ENCODE measurements at places on chromosomes 6 and 20.

DNA sequence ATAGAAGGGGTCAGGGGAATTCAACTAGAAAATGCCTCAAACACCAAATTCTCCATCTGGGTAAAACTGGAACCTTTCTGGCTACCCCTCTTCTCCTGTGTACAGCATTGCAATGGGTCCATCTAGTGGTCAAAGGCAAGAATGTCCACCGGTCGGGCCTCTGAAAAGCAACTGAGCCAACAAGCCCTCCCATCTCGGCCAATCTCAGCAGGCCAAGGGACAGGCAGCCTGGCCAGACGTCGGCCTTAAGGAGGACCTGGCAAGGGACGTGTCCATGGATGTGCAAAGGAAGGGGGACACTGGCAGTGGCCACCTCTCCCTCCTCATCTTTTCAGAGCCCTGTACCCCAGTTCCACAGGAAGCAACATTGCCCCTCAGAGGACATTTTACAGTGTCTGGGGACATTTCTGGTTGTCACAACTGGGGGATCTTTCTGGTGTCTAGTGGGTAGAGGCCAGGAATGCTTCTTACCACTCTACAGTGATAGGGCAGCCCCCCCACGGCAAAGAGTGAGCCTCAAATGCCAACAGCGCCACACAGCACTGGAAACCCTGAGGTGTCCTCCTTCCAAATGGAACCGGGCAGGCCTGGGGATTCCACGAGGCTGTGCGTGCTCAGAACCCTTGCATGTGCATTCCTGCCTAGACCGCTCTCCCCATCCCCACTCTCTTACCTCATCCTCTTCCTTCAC lies 99.8 kb upstream of the FOXA2 start:
- DNase-seq: peak; percentile 87
- no peaks in the 10 kb centered on the region for H3K4me1 ChIP-seq
- no peaks in the 10 kb centered on the region for H3K27me3 ChIP-seq
- no peaks in the 10 kb centered on the region for H3K36me3 ChIP-seq
- H3K27ac ChIP-seq: no peak overlapping the region

GRCh38 chr6:45772886-45773495 lies 242.7 kb downstream of the CLIC5 start:
- no peaks in the 10 kb centered on the region for H3K27me3 ChIP-seq
- no peak for DNase-seq
- H3K4me3 ChIP-seq: no peak overlapping the region
- H3K27ac ChIP-seq: no peak overlapping the region

DNA sequence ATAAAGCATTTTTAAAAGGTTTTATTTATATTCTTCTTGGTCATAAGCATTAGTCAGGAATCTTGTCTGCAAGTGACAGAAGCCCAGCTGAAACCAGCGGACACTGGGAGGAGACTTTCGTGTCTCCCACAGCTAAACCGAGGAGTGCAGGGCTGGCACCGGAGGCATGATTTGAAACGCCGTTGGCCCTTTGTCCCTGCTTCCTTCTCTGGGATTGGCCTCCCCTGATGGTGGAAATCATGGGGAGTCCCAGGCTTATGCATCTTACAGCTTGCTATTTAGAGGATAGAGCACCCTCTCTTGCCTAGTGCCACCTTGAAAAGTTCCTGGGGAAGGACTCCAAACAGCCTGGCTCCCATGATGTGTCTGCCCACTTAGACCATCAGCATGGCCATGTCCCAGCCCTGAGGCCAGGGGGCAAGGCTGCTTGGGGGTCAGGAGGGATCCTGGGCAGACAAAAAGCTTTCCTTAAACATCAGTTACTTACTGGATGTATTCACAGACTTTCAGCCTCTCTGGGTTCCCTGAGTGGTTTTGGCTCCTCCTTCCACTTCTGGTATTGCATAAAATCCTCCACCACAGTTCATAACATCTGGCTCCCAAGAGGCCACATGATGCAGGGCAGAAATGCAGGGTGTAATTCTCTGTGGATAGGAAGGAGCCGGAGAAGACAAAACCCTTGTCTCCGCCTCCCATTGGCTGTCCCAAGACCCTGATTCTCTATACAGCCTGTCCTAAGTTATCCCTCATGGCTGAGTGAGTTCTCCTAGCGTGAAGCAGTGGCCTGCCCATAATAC lies 49.3 kb upstream of the INSM1 start:
- peaks cover 6% of the 10 kb centered on the region for H3K4me1 ChIP-seq
- H3K27ac ChIP-seq: no peak overlapping the region
- no peak overlapping the region for H3K4me3 ChIP-seq

- no peaks in the 10 kb centered on the region for H3K27me3 ChIP-seq
- no peak overlapping the region for H3K27ac ChIP-seq
- no peak overlapping the region for H3K4me3 ChIP-seq
- DNase-seq: no peak
- H3K36me3 ChIP-seq: no peaks in the 10 kb centered on the region
Observed at GRCh38 chr20:60725311-60725906, 526.7 kb upstream of the CDH4 start.

- H3K36me3 ChIP-seq: no peaks in the 10 kb centered on the region
- no peak for DNase-seq
- no peak overlapping the region for H3K27ac ChIP-seq
Observed at GRCh38 chr6:80502871-80503270, 396.4 kb downstream of the BCKDHB start.

DNA sequence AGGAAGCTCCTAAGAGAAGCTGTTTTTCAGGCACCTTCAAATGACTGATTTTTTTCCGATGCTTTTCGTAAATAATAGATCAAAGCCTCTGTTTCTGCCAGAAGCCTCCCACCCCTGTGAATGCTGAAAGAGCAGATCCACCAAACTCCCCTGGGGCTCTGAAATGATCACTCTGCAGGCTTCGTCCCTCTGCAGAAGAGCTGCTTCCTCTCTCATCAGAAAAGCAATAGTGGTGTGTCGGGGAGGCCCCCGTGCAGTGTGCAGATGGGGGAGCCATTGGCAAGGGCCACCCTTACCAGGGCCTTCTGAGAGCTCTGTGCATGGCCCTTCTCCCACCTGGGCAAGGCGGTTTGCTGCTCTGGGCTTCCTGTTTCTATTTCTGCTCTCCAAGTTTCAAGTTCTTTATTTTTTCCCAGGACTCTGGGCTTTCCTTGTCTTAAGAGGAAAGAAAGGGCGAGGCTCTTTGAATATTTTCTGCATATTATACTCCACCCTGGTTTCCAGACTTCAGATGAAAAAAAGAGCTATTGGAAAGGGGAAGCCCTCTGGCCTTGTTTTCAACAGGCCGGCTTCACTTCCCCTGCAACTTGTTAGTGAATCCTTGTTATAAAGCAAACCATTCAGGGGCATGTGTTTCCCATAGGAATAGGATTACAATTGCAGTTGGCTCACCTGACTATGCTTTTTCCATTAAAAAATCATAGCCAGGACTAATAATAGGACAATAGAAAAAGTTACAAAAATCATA lies 155.2 kb downstream of the TTLL2 start:
- no peaks in the 10 kb centered on the region for H3K4me1 ChIP-seq
- H3K4me3 ChIP-seq: no peak overlapping the region
- DNase-seq: no peak
- no peak overlapping the region for H3K27ac ChIP-seq
- H3K27me3 ChIP-seq: no peaks in the 10 kb centered on the region

DNA sequence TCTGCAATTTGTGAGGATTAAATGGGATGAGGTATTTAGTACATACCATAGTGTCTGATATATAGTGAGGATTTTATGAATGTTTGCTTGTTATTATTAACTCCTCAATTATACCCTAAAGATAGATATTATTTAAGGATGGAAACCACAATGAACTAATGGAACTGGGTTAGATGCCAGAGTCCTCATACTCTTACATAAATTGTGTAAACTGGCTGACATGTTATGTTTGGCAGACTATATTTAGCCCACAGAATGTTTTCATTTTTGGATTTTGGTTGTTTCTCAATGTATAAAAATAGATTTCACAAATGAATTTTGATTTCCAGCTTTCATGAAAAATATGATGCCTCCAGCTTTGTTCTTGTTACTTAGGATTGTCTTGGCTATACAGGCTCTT lies 37.6 kb downstream of the HTR1B start:
- no peak overlapping the region for H3K4me3 ChIP-seq
- H3K27ac ChIP-seq: no peak overlapping the region
- DNase-seq: no peak
- H3K4me1 ChIP-seq: no peaks in the 10 kb centered on the region

GRCh38 chr6:154329350-154330170 lies 27.0 kb downstream of the IPCEF1 start:
- no peaks in the 10 kb centered on the region for H3K36me3 ChIP-seq
- DNase-seq: peak; percentile 33
- no peak overlapping the region for H3K27ac ChIP-seq
- no peaks in the 10 kb centered on the region for H3K27me3 ChIP-seq
- no peaks in the 10 kb centered on the region for H3K4me1 ChIP-seq

GRCh38 chr6:16058929-16059345 lies 69.9 kb upstream of the MYLIP start:
- no peak overlapping the region for H3K27ac ChIP-seq
- no peak overlapping the region for H3K4me3 ChIP-seq
- no peaks in the 10 kb centered on the region for H3K27me3 ChIP-seq

GRCh38 chr6:108598305-108598863 lies 37.7 kb downstream of the FOXO3 start:
- peaks cover 6% of the 10 kb centered on the region for H3K4me1 ChIP-seq
- H3K27ac ChIP-seq: no peak overlapping the region
- no peak overlapping the region for H3K4me3 ChIP-seq
- H3K36me3 ChIP-seq: no peaks in the 10 kb centered on the region
- DNase-seq: no peak

DNA sequence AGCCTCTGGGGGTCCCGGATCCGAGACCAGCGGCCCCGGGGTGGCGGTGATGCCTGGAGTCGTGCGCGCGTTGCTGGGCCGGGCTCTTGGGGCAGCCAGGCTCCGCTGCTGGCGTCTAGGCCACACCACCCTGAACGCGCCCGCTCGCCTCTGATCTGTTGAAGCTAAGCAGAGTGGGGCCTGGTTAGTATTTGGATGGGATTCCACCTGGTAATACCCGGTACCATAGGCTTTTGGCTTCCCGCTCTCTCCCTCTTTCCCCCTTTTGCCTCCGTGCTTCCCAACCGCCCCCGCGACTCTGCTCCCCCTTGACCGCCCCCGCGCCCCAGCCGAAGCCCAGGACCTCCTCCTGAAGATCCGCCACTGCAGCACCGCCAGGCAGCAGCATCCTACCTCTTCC lies 1383.5 kb upstream of the DEFB115 start:
- peak overlapping the region; percentile 65 for H3K4me3 ChIP-seq

DNA sequence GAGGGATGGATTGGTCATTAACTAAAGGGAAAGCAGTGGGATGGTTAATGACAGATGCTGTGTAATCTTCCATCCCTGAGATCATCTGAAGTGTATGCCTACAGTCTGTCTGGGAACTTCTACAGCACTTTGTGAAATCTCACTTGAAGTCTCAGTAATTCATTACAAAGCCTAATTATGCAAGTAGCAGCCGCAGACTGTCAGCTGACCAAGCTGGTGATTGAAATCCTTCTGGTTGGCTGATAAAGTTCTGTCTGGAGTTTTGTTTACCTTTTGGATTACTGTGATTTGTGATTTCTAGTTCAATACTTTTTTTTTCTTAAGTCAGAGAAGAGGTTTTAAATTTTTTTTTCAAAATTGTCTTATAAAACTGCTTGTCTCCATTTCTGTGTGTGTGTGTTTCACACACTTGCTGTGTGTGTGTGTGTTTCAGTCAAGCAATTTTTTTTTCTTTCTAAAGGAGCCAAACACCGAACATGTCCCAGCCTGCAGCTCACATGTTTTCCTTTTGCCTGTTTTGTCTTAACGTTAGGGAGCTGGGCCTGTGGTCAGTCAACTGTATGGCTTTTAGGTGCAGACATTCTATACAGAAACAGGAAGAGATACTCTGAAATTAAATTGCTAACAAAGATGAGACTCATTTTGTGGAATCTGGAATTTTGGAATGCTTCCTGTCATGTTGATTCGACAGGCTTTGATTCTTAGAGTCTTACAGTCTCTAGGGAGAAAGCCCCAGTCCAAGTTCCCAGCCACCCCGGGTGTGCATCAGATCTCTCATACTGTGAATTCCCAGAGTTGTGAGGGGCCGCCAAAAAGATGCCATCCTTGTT lies 28.5 kb upstream of the ADGRF4 start:
- no peak for DNase-seq
- H3K27ac ChIP-seq: no peak overlapping the region
- no peak overlapping the region for H3K4me3 ChIP-seq

DNA sequence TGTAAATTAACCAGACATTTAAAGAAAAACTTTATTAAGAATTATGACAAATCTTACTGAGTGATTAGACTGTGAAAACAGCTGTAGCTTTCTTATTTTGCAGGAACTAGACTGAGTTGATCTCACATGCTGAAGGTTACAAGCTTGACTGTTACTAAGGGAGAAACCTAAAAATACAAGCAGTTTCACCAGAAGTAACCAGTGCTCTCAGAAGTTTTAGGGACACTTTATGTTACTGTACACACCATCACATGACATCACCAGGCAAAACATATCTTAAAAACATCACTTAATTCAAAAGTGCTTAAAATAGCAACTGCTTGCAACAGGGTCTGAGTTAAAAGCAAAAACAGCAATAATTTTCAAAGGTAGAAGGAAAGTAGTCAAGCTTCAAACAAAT lies 5.4 kb downstream of the FBXO30 start:
- no peak overlapping the region for H3K4me3 ChIP-seq
- H3K4me1 ChIP-seq: peaks cover 53% of the 10 kb centered on the region
- peak; percentile 54 for DNase-seq

- no peaks in the 10 kb centered on the region for H3K36me3 ChIP-seq
- no peak for DNase-seq
Observed at GRCh38 chr6:80454661-80455365, 348.3 kb downstream of the BCKDHB start.

- no peak overlapping the region for H3K4me3 ChIP-seq
- H3K4me1 ChIP-seq: no peaks in the 10 kb centered on the region
- no peak overlapping the region for H3K27ac ChIP-seq
- no peaks in the 10 kb centered on the region for H3K36me3 ChIP-seq
- DNase-seq: peak; percentile 43
Observed at GRCh38 chr20:12838261-12838866, 170.4 kb upstream of the SPTLC3 start.

DNA sequence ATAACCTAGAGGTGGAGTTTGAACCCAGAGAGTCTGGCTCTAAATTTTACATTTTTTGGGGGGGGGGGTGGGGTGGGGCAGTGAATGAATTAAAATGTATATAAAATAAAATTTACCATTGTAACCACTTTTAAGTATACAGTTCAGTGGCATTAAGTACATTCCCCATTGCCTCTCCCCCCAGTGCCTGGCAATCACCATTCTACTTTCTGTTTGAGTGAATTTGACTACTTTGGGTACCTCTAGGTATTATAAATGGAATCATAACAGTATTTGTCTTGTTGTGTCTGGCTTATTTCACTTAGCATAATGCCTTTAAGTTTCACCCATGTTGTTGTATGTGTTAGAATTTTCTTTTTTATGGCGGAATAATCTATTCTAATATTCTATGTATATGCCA lies 2.7 kb downstream of the FAM110A start:
- H3K27me3 ChIP-seq: 0 out of 2 replicates have a peak, but pooled peaks cover 2% of the 10 kb centered on the region
- DNase-seq: no peak
- no peak overlapping the region for H3K4me3 ChIP-seq
- no peaks in the 10 kb centered on the region for H3K36me3 ChIP-seq
- H3K27ac ChIP-seq: no peak overlapping the region
- peaks cover 22% of the 10 kb centered on the region for H3K4me1 ChIP-seq

Measured in Karpas-422 (cell line).